Hair follicle dermal papilla cell (primary cell): ENCODE measurements at places on chromosomes 11 and 22. TPM values are rescaled to one million over a fixed set of nuclear protein-coding genes. Genes with fewer than 3 reads are reported as not detected.

The NPAS4 gene
- under 0.01 TPM in 1 of 2 replicates, not detected in the other for total RNA-seq

The APOL5 gene
- not detected in 2 replicates for total RNA-seq

The BSCL2 gene
- 47.2 and 64.5 TPM in 2 replicates for total RNA-seq

The KREMEN1 gene
- 35.0 and 39.3 TPM in 2 replicates for total RNA-seq

The CEND1 gene
- total RNA-seq: 0.97 and 1.9 TPM in 2 replicates

The KRTAP5-11 gene
- total RNA-seq: not detected in 2 replicates

The MRGPRE gene
- total RNA-seq: 0.16 TPM in 1 of 2 replicates, not detected in the other

The DENND6B gene
- total RNA-seq: 4.9 and 6.0 TPM in 2 replicates
